T-cell (primary cell): ENCODE measurements at places on chromosomes 16 and 17.

GRCh38 chr16:14400285-14400977 lies 229.6 kb downstream of the PARN start:
- DNase-seq = no peak

- DNase-seq = no peak
Observed at GRCh38 chr17:40915199-40915661, 22.2 kb downstream of the KRT23 start.

- no peak for DNase-seq
Observed at GRCh38 chr17:74192950-74193781, 10.3 kb upstream of the RPL38 start.

GRCh38 chr17:69762766-69763165 lies 312.3 kb upstream of the KCNJ16 start:
- DNase-seq = no peak

GRCh38 chr16:12185563-12185962 lies 209.0 kb downstream of the SNX29 start:
- DNase-seq = no peak

- DNase-seq = no peak
Observed at GRCh38 chr16:88856122-88856827, 472 bp downstream of the GALNS start.
